ENCODE measurements at places on chromosomes 12 and 14. TPM values are rescaled to one million over a fixed set of nuclear protein-coding genes. Genes with fewer than 3 reads are reported as not detected.
A peak's percentile ranks its signal among the peaks of the same experiment; 100 is the strongest.

The PTPN21 gene
- total RNA-seq, result 0.28 TPM

The HHIPL1 gene
- 0.04 TPM for total RNA-seq

- H3K4me1 ChIP-seq, result peaks cover 8% of the 10 kb centered on the region
- no peak overlapping the region for H3K27ac ChIP-seq
- no peaks in the 10 kb centered on the region for H3K27me3 ChIP-seq
- H3K36me3 ChIP-seq, result no peaks in the 10 kb centered on the region
These were observed 9.1 kb downstream of the GPR19 start for GRCh38 chr12:12686925-12687324.

GRCh38 chr12:96421014-96421413 lies 20.8 kb upstream of the CDK17 start:
- no peaks in the 10 kb centered on the region for H3K36me3 ChIP-seq
- no peak for DNase-seq
- H3K4me3 ChIP-seq, result peak overlapping the region; percentile 54
- no peak overlapping the region for H3K27ac ChIP-seq
- peaks cover 18% of the 10 kb centered on the region for H3K4me1 ChIP-seq

GRCh38 chr12:129854591-129854990 lies 49.2 kb downstream of the TMEM132D start:
- no peak overlapping the region for H3K4me3 ChIP-seq
- H3K36me3 ChIP-seq, result no peaks in the 10 kb centered on the region
- H3K27me3 ChIP-seq, result no peaks in the 10 kb centered on the region

DNA sequence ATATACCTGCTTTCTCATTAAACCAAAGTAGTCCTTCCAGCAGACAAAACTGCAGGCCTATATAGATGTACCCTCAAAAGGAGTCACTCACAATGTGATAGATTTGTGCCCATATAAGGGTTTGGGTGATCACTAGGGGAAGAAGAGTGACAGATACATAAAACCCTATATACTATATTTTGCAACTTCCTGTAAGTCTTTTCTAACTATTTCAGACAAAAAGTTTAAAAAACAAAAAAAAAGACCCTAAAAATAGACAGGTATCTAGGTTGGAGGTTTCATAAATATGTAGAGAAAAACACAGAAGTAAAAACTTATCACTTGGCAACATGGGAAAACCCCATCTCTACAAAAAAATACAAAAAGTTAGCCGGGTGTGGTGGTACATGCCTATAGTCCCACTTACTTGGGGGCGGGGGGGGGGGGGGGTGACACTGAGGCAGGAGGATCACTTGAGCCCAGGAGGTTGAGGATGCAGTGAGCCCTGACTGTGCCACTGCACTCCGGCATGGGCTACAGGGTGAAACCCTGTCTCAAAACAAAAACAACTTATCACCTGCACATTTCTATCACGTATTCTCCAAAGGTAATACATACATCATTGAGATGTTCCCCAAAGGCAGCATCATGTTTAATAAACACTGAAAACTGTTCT lies 2.9 kb downstream of the VCPKMT start:
- no peak overlapping the region for H3K4me3 ChIP-seq
- H3K27me3 ChIP-seq, result no peaks in the 10 kb centered on the region
- H3K4me1 ChIP-seq, result peaks cover 26% of the 10 kb centered on the region
- no peak overlapping the region for H3K27ac ChIP-seq
- DNase-seq, result no peak
- H3K36me3 ChIP-seq, result peaks cover 37% of the 10 kb centered on the region

DNA sequence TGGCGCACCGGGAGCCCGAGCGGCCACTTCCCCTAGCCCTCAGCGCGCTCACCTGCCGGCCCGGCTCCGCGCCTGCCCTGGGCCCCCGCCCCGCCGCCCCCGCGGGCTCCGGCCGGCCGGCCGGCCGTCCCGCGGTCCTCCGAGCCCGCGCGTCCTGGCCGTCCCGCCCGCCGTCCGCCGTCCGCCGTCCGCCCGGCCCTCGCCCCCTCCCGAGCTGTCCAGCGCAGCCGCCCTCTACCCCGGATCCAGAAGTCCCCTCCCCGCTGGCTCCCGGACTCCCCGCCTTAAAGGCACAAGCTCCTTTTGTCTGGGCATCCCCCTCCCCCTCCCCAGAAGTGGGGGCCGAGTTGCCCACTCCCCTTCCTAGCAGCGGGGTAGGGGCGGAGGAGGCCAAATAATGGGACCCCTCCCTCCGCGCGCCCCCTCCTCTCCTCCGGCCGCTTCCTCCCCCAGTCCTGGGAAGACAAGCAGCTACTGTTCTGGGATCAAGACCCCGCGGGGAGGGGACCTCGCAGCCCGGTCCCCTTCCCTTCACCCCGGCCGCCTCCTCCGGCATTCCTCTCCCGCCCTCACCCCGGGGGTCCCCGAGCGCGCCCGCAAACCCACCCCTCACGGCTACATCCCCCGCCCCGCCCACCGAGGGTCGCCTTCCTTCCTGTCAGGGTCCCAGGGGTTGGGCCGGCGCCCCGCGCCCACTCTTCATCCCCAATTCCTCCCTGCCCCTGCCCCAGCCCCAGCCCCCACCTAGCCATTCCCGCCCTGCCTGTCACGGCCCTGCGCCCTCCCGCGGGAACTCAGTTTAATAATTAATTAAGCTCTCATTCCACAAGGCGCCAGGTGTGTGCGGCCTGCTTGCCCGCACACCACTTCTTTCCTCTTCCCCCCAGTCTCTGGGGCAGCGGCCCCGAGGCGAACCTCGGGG lies at the start of gene ADCY6:
Gene ADCY6, minus strand, starts transcription at position 236 of the 922 bp plus-strand sequence. CDS start 5,655 bp downstream, outside the sequence.
- no peaks in the 10 kb centered on the region for H3K4me1 ChIP-seq
- H3K4me3 ChIP-seq, result no peak within 1 kb of the TSS
- H3K27me3 ChIP-seq, result peaks cover 15% of the 10 kb centered on the region
- no peak within 1 kb of the TSS for H3K27ac ChIP-seq

DNA sequence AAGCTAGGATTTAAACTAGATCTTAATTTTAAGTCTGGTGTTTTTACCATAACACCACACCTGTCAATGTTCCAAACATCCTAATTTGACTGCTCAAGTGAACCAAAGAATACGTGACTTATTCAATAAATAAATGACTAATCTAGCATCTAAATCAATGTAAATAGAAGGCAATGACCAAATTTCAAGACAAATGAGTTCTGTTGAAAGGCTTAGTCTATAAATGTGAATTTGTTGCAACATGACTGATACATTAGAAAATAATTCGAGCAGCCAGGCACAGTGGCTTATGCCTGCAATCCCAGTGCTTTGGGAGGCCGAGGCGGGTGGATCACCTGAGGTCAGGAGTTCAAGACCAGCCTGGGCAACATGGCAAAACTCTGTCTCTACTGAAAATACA lies 15.1 kb downstream of the ZFC3H1 start:
- no peak overlapping the region for H3K4me3 ChIP-seq
- H3K36me3 ChIP-seq, result peaks cover 29% of the 10 kb centered on the region
- no peak for DNase-seq
- no peak overlapping the region for H3K27ac ChIP-seq

DNA sequence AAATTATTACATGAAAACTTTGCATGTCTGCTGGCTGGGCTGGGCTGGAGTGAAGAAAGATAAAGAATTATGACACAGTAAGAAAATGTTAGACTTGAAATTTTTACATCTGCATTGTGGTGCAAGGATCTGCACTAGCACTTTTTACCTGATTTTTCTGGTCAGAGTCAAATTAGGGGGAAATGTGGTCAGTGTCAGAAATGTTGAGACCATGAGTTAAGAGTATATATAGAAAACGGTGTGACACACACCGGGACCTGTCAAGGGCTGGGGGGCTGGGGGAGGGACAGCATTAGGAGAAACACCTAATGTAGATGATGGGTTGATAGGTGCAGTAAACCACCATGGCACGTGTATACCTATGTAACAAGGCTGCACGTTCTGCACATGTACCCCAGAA lies 90.3 kb downstream of the IGF1 start:
- no peak for DNase-seq
- H3K36me3 ChIP-seq, result no peaks in the 10 kb centered on the region
- H3K27me3 ChIP-seq, result no peaks in the 10 kb centered on the region
- no peak overlapping the region for H3K4me3 ChIP-seq
- no peak overlapping the region for H3K27ac ChIP-seq
- no peaks in the 10 kb centered on the region for H3K4me1 ChIP-seq

- H3K4me1 ChIP-seq, result peaks cover 9% of the 10 kb centered on the region
- H3K27me3 ChIP-seq, result no peaks in the 10 kb centered on the region
- no peak for DNase-seq
These were observed 19.6 kb upstream of the FBRSL1 start for GRCh38 chr12:132470397-132470796.

All from CD8-positive, alpha-beta memory T cell (primary cell).